ENCODE measurements at places on chromosomes 5 and 9.
A peak's percentile ranks its signal among the peaks of the same experiment; 100 is the strongest.

DNA sequence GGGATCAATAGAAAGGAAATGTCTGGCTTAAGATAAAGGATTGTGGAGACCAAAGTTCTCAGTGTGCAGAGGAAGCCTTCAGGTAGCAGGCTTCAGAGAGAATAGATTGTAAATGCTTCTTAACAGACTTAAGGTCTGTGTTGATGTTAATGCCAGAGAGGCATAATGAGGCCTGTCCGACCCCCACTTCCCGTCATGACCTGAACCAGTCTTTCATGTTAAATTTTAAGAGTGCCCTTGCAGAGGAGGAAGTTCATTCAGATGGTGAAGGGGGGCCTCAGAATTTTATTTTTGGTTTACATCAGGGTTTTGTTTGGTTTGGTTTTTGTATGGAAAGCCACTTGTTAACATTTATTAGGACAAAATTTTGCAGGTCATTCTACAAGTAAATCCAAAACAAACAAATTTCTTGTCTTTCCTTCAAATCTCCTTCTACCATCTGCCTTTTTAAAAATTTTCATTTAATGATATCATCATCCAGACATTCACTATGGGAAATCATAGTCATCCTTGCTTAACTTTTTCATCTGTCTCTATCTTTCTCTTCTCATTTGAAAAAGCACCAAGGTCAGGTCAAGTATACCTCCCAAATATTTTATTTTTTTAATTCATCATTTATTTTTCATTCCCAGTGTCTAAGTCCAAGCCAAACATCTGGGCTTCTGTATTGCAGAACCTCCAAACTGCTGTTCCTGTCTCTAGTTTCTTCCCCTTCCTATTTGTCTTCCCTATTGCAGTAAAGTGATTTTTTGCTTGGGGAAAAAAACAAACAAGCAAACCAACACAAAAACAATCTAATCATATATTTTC is 6.9 kb upstream of the ABCA1 start:
- DNase-seq, result no peak

DNA sequence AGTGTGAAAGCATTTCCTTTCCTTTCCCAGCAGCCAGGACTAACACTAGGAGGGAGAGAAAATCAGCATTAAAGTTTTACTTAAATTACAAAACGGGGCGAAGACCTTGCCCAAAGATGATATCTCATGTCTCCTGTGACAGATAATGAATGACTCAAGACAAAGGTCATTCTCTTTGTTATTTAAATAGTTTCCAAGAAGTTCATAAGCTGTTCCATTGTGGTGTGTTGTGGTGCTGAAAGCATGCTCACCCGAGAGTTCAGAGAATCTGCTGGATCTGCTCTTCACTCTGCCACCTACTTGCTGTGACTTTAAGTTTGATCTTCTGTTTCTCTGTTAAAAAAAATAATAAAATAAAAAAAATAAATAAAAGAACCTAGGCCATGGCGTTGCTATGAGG is 265.9 kb upstream of the NR4A3 start:
- no peak for DNase-seq

- DNase-seq, result no peak
These were observed 98.2 kb upstream of the PRSS3 start for GRCh38 chr9:33697171-33697570.

- no peak for DNase-seq
These were observed 25.0 kb downstream of the ECM2 start for GRCh38 chr9:92510747-92511146.

DNA sequence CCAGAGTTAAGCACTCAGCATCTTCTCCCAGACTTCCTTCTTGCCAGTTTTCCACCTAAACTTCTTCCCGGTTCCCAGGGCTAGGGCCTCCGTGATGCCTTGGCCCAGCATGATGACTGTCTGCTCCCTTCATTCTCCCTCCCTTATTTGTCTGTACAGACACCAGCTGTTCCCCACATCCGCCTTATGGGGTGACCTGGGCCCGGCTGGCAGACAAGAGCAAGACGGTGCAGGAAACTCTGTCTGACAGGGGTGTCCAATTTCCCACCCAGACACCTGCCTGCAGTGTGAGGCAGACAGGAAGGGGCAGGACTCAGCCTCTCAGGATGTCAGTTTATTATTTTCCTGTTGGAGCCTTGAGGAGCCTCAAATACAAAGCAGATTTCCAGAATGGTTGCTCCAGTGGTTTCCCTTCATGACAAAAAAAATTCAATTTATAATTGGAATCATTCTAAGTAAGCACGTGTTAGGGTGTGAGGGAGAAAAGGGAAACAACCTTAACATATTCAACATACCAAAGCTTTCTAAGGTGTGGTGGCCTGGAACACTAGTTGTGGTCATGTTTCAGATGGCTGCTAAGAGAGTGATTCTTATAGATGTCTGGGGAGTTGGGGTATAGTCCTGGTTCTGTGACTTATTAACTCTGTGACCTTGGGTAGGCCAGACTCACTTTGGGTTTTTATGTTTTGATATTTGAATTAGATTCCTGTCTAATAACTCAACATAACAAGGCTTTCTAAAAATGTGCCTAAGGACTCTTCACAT is 234.5 kb downstream of the PAPPA start:
- no peak for DNase-seq

DNA sequence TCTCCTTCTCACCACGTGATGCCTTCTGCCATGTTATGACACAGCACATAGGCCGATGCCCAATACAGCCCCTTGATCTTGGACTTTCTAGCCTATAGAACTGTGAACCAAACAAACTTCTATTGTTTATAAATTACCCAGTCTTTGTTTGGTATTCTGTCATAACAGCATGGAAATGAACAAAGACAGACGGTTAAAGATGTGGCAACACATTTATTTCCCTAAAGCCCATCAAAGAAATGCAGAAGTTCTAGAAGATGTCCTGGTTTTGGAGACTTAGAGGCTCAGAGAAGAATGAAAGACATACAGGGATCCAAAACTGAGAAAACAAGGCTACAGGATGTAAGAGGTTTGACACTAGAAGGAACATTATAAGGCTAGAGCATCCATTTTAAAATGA is 600.8 kb upstream of the DAB2 start:
- DNase-seq, result no peak

DNA sequence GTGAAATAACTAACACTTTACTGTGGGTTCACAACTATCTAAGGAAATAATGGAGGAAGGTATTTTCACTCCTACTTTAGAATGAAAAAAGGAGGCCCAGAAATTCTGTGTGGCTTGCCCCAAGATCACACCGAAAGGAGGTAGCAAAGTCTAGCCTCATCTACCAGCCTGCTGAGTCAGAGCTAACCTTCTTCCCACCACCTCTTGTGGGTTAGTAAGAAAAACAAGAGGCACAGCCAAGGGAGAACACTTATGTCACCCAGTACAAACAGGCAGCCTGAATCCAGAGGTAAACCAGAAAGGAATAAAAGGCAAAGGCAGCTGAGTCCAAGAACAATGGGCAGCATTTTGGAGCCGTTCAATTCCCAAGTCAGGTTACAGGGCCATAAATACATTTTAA is 91.9 kb upstream of the RASEF start:
- DNase-seq, result no peak

DNA sequence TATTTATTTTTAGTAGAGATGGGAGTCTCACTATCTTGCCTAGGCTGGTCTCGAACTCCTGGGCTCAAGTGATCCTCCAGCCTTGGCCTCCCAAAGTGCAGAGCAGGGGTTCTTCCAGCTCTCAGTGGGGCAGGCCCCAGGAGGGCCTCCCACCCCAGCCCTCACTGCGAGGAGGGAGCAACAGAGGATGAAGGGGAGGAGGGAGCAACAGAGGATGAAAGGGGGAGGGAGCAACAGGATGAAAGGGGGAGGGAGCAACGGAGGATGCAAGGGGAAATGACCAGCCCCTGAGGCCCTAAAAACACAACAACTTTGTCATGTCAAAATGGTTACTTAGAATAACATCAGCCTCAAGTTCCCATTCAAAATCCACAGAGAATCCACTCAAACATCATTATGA is 10.0 kb downstream of the TRIM14 start:
- DNase-seq, result no peak

DNA sequence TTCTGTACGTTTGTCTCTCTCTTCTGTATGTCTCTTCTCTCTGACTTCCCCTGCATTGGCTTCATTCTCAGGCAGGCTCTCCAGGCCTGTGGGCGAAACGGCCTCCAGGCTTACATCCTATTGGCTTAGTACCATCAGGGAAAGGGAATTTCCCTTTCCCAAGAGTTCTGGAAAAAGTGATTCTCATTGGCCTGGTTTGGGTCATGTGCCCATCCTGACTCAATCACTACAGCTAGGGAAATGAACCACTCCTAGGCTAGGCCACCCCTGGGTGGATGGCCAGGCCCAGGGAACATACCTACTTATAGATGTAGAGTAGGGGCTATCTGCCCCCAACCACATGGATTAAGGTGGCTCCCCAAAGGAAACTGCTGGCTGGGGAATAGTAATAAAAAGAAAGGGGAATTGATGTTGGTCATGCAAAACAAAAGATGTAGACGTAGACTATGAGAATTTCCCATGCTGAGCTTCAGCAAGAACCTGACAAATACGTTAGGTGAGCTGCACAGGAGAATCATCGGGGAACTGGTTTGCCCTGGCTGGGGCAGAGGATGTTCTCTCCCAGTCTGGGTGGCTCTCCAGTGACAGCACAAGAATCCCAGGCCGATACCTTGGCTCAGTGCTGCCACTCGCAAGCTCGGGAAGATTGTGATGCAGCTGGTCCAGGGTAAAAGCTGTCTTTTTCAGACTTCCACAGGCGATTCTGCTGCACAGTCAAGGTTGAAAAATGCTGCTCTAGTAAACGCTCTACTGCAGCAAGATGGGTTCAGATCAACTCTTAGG is 3.7 kb upstream of the EGR1 start:
- no peak for DNase-seq

DNA sequence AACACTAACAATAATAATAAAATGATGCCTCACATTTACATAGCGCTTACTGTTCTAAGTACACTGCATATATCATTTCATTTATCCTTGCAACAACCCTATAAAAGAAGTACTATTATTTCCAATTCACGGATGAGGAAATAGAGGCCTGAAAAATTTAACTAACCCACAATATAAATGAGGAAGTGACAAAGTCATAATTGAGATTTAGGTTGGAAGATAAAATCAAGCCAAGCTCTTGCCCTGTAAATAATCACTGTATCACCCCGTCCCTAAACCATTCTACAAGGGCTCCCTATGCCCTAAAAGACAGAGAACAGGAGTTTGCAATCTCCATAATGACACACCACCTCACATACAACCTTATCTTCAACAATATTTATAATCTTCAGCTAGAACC is 49.6 kb downstream of the STRBP start:
- DNase-seq, result no peak

DNA sequence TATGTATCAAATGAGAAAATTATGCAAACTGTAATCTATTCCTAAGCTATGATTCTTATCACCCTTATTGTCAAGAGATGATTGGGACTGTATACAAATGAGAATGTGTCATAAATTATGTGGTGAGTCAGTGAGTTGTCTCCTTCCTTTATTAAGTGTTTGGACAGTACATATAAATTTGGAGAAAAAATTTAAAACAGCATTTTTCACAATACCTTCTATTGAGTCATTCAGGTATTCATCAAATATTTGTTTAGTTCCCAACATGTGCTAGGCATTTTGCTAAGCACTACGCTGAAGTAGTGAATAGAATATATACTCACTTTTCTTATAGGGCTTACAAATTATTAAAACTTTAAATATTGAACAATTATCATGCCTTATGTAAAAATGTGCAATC is 36.3 kb upstream of the PTPRD start:
- no peak for DNase-seq

GRCh38 chr5:179759581-179760551 is 27.2 kb downstream of the MAML1 start:
- peak; percentile 44 for DNase-seq

DNA sequence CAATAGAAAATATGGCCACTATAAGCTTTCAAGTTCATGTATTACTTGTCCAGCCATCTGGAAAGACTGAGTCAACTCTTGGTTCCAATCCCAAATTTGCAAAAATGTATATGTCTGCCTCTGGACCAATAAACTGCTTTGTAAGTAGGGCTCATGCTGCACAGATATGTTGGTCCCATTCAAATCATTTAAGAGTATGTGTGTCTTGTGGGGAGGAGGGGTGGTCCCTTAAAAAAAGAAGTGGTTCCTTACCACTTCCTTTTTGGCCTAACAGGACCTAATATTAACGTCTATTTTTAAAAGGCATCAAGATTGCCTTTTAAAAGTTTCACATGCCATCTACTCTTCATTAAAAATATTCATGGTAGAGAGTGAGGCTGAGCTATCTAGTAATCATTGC is 214.9 kb downstream of the KCTD16 start:
- no peak for DNase-seq

- DNase-seq, result no peak
These were observed 42.1 kb downstream of the OTULIN start for GRCh38 chr5:14706615-14707021.

GRCh38 chr5:9401786-9402472 is 143.9 kb downstream of the SEMA5A start:
- no peak for DNase-seq

DNA sequence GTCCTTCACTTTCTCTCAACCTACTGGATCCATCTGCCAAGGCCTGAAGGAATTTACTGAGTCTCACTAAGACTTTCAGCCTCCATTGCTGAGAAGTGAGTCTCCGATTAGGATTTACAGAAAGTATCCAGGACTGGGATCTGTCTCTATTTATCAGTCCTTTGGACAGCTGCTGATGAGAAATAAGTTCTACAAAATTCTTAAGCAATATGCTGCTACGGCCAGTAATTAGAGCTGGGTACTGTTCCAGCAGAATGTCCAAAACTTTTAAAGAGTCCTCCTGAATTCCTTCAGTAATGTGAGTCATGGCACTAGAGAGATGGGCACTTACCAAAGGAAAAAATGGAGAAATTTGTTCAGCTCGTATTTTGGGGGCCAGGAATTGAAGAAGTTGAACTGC is 5.9 kb downstream of the TEX10 start:
- DNase-seq, result no peak

- no peak for DNase-seq
These were observed 9.3 kb upstream of the KIF4B start for GRCh38 chr5:155004138-155004744.

DNA sequence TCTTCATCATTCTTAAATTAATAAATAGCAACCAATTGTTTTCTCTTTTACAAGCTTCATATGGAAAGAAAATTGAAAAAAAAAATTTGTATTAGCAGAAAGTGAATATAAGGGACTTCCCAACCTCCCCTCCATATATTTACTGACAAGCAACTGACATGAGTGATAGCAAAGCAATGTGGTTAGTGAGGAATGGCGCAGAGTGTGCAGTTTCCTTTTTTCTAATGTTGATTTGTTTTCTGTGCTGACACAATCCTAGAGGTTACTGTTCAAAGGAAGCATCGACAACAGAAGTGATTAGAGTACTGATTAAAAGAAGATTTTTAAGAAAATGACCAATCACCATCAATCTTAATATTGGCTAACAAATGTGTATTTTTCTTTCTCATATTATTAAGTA is 1.7 kb upstream of the PTGER4 start:
- DNase-seq, result no peak

Measured in putamen (tissue), 1 donor.